NCI-H1930 (cell line): ENCODE measurements at places on chromosomes 3 and 15.
A peak's percentile ranks its signal among the peaks of the same experiment; 100 is the strongest.

DNA sequence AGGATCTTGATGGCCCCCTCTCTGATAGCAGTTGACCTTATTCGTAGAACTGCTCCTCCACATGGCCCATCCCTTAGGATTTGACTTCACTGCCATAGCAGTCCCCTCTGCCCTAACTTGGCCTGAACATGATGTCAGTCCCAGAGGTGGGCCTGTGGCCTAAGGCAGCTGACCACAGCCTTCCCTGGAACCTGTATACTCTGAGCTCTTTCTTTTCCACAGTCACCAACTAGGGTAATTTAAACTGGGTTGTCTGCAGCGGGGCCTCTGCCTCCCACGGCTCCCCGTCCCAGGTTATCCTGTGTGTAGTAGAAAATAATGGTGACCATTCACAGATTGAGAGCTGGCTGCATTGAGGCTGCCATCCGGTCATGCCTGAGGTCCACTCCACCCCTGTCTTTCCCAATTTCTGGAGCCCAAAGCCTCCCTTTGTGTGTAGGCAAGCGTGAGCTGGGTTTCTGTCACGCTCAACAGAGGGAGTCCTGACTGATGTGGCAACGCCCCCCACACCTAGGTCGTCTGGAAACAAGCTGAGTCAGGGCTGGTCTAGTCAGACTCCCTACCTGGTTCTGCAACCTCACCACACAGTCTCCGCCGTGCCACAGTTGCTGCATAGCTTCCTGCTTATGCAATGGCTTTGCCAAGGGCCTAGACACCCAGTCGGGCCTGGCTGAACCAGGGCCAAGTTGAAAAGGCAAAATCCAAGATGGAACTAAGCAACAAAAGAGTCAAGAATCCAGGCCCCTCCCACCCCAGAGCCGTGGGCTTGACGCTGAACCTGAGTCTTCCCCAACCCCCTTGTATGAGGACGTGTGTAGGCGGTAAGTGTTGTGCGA lies 284.5 kb downstream of the XXYLT1 start:
- no peak for DNase-seq

DNA sequence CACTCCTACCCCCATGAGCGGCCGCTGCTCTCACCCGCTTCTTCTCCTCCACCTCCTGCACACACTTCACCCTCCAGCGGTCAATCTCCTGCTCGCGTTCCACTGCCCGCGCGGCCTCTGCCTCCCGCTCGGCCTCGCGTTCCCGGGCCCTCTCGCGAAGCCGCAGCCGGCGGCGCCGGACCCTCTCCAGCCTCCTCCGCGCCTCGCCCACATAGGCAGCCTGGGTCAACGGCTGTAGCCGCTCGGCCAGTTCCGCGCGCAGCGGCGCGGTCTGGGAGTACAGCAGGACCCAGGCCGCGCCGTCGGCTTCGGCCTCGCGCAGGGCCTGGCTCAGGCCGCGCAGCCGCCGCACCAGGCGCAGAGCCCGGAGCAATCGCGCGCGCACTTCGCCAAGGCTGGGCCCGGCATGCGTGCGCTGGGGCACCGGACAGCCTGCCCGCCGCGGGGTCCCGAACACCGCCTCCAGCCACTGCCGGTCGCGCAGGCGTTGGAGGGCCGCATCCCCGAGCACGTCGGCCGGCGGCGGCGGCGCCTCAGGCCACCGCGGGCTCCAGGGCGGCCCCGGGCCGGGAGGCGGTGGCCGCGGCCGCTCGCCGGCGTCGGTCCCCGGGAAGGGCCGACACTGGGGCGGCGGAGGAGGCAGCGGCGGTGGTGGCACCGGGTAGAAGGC lies 595 bp downstream of the PDCD7 start:
- DNase-seq = no peak

DNA sequence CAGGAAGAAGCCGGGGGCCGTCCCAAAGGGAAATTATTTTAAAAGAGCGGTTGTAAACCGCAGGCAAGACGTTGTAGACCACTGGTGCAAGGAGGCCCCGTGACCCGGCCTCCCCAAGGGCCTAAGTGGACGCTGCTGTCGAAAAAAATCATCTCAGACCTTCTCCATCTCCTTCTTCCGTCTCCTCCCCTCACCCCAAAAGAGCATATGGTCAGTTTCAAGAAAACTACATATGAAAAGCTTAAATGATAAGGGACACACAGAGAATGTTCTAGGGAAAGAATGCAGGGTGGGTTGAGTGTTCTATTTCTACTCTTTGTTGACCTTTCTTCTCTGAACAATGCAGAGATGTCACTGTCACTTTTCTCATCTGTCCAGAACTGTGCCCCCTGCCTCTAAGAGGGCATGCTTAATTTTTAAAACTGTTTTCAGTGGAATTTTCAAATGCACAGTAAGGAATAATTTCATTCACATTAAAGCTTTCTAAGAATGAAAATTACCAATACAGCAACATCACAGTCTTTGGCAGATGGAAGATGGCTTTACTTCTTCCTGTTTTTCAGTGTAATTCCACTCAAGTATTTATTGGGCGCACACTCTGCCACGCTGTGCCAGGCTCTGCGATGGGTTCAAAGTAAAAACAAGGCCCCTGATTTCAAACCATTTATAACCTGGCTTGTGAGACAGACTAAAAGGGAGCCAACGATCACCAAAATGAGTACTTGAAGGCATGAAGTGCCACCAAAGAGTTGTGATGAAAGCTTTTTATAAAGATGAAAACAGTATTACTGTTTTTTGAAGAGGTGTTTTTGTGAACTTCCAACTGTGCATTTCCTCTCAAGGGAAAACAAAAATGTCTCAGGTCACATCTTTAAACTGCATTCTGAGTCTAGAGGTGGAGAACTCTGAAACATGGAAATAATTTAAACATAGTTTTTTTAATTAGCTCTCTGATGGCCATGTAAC lies 891 bp upstream of the TOP2B start:
- DNase-seq = no peak

DNA sequence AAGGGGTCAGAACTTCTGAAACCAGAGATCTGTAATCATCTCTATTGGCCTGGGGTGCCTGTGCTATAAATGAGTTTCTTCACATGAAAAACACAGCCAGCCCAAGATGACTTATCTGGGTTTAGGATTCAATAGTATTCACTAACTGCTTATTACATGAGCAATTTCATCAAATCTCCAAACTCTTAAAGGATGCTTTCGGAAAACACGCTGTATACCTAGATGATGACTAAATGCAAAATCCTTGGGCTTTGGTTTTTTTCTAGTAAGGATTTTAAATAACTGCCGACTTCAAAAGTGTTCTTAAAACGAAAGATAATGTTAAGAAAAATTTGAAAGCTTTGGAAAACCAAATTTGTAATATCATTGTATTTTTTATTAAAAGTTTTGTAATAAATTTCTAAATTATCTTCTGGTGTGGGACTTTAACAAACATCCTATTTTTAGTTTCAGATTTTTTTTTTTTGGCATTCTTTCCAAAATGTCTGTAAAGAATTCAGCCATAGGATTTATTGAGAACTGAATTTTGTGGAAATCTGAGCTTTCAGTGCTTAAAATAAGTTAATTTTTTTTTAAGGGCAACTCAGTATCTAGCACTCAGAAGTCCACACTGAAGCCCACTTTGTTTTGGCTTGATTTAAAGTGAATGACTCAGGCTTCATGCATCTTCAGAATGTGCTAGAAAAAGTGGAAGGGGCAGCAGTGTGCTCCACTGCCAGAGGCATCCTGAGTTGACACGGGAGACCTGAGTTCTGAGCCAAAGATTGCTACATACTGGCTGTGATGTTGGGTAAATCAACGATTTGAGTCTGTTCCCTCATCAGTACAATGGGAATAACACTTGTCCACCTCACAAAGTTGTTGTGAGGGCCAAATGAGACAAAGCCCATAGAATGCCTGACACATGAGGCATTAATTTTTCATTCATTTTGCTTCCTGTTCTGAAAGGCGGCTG lies 18.7 kb downstream of the TMEM43 start:
- DNase-seq = no peak

DNA sequence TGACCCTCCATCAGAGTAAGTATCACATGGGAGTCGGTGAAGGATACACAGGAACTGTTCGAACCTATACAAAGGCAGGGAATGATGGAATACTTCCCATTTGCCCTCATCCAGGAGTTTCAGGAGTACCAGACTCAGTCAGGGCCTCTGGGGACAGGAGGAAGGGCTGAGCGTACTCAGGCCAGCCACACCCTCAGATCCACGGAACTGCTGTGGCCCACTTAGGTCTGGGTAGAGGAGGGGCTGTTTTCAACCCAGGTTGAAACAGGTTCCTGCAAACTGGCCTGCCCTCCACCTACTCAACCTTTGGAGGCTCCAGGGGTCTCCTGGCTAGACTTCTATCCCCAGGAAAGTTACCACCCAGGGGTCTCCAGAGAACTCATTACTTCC lies 6.7 kb upstream of the IGDCC3 start:
- DNase-seq = no peak

DNA sequence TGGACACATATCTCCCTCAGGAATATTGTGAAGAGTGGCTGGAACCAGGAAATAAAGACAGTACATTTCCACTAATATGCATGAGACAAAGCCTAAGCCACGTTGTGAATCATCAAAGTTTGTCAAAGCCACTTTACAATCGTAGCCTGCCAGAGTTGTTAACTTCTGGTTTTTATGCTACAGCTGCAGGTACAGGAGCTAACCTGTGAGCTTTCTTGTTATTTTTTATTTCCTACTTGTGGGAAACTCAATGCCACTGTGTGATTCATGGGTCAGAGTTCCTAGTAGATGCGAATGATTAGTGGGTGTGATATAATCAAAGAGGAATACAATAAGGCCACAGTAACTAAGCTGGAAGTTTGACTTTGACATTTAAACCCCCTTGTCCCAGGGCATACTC lies 44.4 kb upstream of the TEX9 start:
- no peak for DNase-seq

- DNase-seq = no peak
Observed at GRCh38 chr15:43794269-43795037, 2.3 kb downstream of the SERF2 start.

GRCh38 chr15:33994005-33994615 lies 25.8 kb downstream of the CHRM5 start:
- DNase-seq = peak; percentile 4

GRCh38 chr3:48399387-48400172 lies 27.6 kb downstream of the FBXW12 start:
- no peak for DNase-seq

GRCh38 chr3:193756536-193756935 lies 163.5 kb downstream of the OPA1 start:
- no peak for DNase-seq

DNA sequence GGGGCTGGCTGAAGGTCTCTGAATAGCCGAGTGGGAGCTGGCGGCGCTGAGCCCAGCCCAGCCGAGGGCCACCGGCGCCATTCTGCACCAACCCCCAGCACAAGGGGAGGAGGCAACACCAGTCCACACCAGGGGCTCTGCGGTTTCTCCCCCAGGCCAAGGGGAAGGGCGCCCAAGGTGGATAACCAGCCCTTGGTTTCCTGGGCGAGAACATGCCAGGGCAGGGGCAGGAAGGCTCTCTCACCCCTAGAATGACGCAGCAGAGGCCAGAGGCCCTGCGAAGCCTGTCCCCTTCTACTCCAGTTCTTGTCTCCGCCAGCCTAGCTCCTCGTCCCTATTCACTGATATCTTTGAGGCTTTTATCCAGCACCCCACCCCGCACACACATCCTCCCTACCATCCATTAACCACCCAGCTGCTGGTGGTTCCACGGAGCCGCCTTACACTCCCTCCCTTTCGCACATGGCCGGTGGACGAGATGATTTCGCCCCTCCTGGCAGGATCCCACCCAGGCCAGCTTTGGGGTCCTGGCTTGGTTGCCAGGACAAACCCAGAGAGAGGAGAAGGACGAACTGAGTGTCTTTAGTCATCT lies 1.3 kb downstream of the RBPMS2 start:
- no peak for DNase-seq

- no peak for DNase-seq
Observed at GRCh38 chr3:186902713-186903112, 27.6 kb upstream of the ST6GAL1 start.

- no peak for DNase-seq
Observed at GRCh38 chr15:28107904-28108275, 8.8 kb upstream of the OCA2 start.

- no peak for DNase-seq
Observed at GRCh38 chr15:89671687-89672086, 7.5 kb downstream of the PLIN1 start.

DNA sequence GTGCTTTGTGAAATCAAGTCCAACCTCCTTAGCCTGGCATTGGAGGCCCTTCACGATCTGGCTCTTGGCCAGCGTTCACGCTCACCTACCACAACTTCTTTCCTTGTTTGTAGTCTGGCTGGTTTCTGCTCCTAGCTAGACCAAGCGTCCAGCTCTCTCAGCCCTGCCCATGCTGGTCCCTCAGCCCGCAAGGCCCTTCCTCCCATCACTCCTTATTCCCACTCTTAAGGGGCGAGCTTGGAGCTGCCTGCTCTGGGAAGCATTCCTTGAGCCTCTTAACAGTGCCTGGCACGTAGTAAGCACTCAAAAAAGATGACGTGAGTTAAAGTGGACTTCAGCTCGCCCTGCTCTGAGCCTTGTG lies 8.7 kb downstream of the SLC6A6 start:
- DNase-seq = no peak

DNA sequence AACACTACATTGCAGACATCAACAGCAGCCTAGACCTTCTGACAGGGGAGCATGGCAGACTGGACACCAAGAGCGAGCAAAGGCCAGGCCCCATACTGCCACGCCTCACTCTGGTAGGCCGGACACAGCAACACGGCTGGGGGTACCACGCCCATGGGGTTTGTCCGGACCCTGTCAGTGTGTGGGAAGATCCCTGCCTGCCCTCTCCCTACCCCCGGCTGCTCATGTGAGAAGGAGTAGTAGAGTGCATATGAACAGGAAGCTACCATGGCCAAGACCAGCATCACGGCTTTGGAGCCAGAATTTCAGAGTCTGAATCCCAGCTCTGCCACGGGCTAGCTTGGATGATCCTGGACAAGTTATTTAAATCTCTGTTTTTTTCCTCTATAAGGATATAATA lies 27.9 kb downstream of the ALDH1L1 start:
- no peak for DNase-seq

DNA sequence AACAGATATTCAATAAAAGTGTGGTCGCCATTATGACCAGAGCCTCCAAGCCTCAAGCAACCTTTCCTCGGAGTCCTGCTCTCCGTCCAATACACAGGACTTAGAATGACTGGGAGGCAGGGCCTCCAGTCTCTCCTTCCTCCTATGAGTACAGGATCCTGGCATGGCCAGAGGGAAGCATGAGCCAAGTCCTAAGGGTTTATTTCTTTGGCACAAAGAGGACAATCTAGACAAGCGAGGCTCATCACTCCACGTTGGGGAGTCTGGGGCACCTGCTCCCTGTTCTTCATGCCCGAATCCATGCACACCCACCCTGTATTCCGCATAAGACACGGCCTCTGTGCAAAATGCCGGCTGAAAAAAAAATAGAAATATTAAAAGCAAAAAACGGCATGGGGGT lies 6.8 kb downstream of the PRRT3 start:
- DNase-seq = no peak
